Hepatocyte (in vitro differentiated cells): ENCODE measurements at places on chromosomes 4 and X. TPM values are rescaled to one million over a fixed set of nuclear protein-coding genes. Genes with fewer than 3 reads are reported as not detected.

Gene PABPC4L
- 1.1 and 1.3 TPM in 2 replicates for polyA plus RNA-seq

DNA sequence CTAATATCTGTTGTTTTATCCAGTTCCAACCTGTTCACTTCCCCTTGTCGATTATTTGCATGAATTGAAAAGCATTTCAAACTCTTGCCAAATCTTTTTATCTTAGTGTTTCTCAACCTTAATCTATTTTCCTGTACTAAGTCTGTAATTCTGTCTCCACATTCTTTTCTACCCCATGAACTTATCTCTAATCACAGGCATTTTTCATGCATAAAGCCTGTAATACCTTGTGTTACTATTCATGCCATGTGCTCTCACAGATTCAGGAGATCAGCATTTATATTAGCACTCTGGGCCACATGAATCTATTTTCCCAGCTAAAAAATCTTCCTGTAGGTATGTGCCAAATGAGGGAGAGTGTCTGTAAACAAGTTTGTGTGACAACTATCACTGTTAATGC lies 1360.9 kb downstream of the STIM2 start:
- no peak for DNase-seq

DNA sequence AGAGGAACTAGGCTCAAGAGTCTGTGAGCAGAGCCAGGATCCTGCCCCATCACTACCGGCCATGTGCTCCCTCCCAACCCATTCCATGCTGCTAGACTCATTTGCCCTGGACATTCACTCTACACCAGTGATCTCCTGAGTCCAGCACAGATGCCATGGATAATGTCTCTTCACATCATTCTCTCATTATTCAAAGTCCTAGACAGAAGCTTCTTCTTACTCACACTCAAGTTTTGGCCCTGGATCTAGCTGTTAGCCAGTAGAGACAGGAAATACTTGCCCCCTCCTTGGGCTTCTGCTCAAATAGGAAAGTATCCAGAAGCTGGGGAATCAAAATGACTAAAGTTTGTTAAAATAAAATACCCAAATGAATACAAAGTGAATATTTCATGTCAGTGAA lies 266.8 kb upstream of the LDB2 start:
- DNase-seq = no peak

DNA sequence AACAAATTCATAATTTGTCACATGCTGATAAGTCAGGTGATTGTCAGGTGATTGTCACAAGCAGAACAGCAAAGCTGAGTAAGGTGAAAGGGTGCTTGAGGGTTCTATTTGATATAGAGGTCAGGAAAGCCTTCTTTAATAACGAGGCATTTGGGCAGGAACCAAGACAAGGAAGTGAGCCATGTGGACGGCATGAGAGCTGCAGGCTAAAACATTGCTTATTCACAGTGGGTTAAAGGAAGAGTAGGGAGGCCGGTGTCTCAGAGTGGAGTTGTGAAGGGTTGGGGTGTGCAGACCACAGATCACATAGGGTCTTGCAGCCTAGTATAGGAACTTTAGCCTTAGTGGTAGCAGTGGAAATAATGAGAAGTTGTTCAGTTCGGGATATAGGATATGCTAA lies 31.3 kb upstream of the CYP2U1 start:
- DNase-seq = no peak

Gene CD38
- polyA plus RNA-seq = 1.1 TPM in 1 of 2 replicates, not detected in the other

DNA sequence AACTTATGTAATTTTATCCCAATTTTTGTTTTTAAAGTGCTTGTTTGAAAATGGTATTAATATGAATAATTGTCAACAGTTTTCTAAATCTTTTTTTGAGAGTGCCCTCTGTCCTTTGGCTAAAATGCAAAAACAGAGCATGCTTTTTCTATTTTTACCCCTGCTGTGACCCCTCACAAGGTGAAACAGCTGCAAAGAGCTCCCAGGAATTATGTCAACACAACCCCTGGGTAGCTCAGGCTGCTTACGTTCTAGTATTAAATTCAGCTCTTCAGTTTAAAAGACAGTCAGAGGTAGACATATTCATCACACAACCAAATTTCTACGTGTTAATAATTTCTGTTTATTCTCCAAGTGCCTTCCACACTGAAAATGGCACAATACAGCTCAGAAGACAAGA lies 367.5 kb downstream of the PRDM5 start:
- DNase-seq = no peak

DNA sequence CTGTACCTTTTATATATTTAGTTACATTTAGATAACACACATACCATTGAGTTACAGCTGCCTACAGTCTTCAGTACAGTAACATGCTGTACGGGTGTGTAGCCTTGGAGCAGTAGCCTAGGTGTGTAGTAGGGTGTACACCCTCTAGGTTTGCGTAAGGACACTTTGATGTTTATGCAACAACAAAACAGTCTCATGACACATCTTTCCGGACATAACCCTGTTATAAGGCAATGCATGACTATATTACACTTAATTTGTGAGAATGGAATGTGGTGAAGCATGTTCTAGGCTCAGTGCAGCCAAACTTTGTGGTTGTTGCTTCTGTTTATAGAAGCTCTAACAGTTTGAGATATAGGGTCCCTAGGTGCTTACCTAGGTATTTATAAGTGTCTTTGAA lies 65.4 kb downstream of the SPRY1 start:
- no peak for DNase-seq

Gene MAGEE2
- polyA plus RNA-seq = not detected in 2 replicates

DNA sequence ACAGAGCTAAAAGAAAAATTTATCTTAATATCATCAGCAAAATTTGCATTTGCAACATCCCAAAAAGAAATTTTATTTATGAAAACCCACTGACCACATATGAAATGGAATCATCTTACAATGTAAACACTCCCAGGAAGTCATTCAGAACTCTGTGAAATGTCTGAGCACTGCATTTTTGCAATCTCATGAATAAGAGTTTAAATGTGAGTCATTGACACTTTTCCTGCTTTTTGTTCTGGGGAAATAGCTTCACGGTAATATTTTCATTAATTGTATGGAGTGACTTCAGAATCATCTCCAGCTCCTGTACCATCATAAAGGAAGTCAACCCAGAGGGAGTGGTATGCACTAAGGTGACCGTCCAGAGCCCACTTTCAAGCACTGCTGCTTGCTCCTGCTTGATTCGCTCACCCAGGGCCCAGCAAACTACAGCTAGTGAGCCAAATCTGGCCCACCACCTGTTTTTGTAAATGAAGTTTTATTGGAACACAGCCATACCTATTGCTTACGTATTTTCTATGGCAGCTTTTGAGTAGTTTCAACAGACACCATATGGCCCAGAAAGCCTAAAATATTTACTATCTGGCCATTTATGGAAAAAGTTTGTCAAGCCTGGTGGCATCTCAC lies 17.2 kb downstream of the EDNRA start:
- DNase-seq = no peak

Gene RASGEF1B
- 26.6 and 29.1 TPM in 2 replicates for polyA plus RNA-seq

- DNase-seq = no peak
Measured at GRCh38 chr4:152188801-152189200, 347.1 kb downstream of the FBXW7 start.

DNA sequence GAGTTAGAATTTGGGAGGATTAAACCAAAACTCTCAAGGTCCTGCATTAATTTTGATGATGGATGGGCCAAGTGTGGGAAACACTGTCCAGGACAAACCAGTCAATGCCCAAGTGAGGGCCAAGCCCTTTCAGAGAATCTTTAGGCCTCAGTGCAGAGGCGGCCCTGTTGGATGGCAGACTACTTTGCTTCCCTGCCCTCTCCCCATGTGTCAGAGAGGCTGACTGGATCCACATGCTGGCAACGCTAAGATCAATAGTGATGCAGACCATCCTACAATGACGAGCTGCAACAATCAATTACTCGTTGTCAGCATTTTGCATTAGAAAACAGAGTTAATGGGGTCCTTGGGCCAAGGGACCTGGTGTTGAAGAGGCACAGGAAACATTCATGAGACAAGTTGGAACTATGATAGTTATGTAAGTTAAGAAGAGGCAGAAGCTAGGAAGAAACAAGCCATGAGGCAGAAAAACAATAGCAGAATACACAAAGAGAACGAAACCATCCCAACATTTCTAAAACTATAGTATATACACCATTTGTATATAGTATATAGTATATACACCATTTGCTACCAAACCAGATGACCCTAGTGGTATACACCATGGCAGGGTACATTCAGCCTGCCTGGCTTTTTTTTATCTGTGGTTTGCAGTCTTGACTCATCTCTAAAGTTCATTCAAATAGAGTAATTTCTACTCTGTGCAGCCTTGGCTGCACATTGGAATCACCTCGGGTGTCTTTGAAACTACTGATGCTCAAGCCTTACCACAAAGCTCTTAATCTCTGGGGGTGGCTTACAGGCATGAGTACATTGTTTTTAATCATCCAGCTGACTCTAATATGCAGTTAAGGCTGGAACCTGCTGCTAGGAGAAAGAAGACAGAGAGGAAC lies 147.7 kb upstream of the GYPA start:
- no peak for DNase-seq

- no peak for DNase-seq
Measured at GRCh38 chr4:84384801-84385200, 114.3 kb downstream of the NKX6-1 start.

Gene ABCB7
- 11.2 and 12.4 TPM in 2 replicates for polyA plus RNA-seq

Gene PLA2G12A
- 91.4 and 94.9 TPM in 2 replicates for polyA plus RNA-seq

GRCh38 chr4:121139533-121140222 lies 24.4 kb downstream of the TNIP3 start:
- DNase-seq = peak; percentile 6

Gene LIMCH1
- polyA plus RNA-seq = 10.6 and 15.5 TPM in 2 replicates

Gene FGF5
- 0.04 and 0.42 TPM in 2 replicates for polyA plus RNA-seq

DNA sequence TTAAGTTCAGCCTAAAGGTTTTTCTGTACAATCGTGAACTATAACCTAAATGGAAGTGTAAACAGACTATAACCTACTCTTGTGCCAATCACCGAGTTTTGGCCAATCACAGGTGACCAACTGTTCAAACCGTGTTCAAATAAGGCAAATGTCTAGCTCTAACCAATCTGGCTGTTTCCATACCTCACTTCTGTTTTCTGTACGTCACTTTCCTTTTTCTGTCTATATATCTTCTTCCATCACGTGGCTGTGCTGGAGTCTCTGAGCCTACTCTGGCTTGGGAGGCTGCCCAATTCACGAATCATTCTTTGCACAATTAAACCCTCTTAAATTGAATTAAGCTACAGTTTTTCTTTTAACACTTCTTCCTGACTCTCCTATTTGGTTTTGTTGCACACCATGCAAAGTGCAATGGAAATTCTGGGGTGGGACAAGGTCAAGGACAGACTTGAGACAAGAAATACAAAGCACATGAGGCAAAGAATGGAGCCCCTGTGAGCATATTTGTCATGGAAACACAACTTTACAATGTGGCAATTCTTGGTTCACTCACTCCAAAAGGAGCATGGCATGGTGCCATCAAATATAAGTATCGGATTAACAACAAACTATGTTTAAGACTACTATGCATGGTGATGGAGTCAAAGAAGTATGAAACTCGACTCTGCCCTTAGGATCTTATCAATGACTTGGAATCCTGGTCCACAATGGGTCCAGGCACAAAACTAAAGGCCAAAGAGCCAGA lies 115.7 kb upstream of the FAM9B start:
- DNase-seq = no peak

DNA sequence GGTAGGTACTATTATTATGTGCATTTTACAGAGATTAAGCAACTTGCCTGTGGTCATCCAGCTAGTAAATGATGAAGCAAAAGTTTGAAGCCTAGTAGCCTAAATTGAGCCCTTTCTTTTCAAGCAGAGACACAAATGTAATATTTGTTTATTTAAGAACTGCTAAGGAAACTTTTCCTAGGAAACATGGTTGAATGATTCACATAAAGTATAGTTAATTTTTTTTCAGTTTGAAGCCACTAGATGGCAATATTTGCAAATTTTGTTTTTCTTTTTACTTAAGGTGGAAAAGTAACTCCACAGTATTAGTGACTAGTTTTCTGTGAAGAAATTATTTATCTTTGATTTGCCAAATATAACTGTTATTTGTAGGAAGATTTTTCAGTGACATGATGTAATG lies 52.8 kb upstream of the ANKRD17 start:
- peak; percentile 30 for DNase-seq

GRCh38 chr4:14917298-14917633 lies 85.0 kb upstream of the CPEB2 start:
- DNase-seq = no peak

Gene KLF8
- polyA plus RNA-seq = 5.4 and 7.9 TPM in 2 replicates

Gene SPANXN4
- not detected in 2 replicates for polyA plus RNA-seq

DNA sequence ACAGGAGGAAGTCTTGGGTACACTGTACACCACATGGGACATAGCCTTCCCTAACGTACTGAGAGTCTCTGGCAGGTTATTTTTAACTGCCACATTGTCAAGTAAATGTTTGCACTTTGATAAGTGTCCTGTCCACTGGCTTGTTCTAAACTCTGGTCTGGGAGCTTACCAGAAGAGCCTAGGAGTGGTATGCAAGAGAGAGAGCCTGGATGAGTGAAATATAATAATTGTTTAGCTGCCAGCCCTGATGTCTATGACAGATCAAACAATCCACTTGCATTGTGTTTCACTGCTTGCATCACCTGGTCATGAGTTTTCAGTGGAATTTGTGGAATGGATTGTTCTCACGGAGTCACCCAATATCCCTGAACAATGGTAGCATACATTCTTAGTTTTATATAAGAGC lies 91.6 kb downstream of the SHROOM3 start:
- peak; percentile 62 for DNase-seq

Gene ASMTL
- 26.7 and 31.0 TPM in 2 replicates for polyA plus RNA-seq
